ENCODE measurements at places on chromosomes 13 and 19. TPM values are rescaled to one million over a fixed set of nuclear protein-coding genes. Genes with fewer than 3 reads are reported as not detected.

DDX39A gene
- polyA plus RNA-seq: 323 TPM

TJP3 gene
- polyA plus RNA-seq: 125 TPM

PRTN3 gene
- polyA plus RNA-seq: not detected

USP12 gene
- 24.3 TPM for polyA plus RNA-seq

C1QTNF9B gene
- polyA plus RNA-seq: 2.2 TPM

PSG3 gene
- 5.8 TPM for polyA plus RNA-seq

- no peak for DNase-seq
Measured at GRCh38 chr19:52230685-52231084, 38.7 kb upstream of the ZNF766 start.

GRCh38 chr19:4415352-4415751 lies 12.9 kb downstream of the CHAF1A start:
- DNase-seq: peak; percentile 59

DNA sequence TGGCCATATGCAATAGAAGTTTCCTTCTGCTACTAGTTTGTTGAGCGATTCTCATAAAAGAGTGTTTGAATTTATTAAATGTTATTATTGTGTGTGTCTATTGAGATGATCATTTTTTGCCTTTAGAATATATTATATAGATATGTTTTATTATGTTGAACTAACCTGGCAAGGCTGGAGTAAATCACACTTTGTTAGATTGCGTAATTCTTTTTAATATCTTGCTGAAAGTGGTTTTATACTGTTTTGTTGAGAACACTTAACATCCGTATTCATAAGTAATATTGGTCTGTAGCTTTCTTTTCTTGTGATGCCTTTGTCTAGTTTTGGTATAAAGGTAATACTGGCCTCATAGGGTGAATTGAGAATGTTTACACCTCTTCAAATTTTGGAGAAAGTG lies 574.3 kb upstream of the PCDH20 start:
- no peak for DNase-seq

GRCh38 chr19:35805526-35806102 lies 7.0 kb downstream of the PRODH2 start:
- DNase-seq: no peak

DNA sequence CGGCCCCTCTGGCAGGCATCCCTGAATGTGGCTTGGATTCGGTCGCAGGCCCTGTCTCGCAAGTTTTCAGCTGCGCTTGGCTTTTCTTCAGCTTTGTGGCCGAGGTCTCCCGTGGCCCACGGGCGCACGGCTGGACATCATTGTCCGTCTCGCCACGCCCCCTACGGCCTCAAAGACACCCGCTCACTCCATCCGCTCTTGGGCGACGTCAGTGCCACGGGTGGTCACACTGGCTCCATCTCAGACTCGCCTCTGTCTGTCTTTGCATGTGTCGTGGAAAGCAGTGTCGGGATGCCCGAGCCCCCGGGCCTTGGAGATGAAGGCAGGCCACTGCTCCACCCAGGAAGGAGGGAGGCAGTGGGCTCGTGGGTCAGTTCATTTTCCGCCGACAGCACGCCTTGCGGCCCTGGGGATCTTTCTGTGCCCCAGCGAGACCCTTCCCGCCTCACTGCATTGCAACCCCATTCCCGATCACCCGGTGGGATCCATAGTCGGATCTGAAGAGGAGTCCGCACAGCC lies 51.0 kb downstream of the ZNF146 start:
- no peak for DNase-seq

DNA sequence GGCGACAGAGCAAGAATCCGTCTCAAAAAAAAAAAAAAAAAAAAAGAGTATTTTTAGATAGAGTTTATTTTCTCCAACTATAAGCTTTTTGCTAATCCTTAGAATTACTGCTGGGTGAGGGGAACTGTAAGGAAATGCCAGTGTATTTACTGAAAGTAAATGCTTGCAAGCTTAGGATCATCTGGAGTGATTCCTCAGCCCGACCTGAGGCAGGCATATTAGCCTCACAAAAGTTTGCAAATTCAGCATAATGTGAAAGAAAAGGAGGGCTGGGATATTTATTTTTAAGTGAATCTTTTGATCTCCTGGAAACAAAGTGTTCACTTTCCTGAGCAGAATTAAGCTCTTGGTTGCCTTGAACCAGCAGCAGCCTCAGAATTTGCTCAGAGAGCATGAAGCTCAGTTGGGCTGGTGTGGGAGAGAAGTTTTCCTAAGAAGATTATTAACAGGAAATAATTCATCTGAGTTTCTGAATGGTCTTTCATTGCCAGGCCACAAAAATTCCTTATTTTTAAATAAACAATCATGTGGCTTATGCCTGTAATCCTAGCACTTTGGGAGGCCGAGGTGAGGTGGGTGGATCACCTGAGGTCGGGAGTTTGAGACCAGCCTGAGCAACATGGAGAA lies 24.7 kb upstream of the SPATA13 start:
- DNase-seq: no peak

GRCh38 chr19:16896146-16897028 lies 7.6 kb downstream of the F2RL3 start:
- DNase-seq: peak; percentile 57

- DNase-seq: no peak
Measured at GRCh38 chr13:91649456-91649855, 251.0 kb downstream of the GPC5 start.

GRCh38 chr13:113406321-113407102 lies 42.6 kb upstream of the GRTP1 start:
- DNase-seq: no peak

DNA sequence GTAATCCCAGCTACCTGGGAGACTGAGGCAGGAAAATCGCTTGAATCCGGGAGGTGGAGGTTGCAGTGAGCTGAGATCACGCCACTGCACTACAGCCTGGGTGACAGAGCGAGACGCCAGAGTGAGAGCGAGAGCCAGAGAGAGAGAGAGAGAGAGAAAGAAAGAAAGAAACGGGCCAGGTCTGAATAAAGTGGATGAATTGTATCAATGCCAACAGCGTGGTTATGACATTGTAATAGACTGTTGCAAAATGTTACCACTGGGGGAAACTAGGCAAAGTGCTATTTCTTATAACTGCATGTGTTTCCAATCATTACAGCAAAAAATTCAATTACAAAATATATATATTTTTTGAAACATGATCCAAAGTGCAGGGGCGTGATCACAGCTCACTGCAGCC lies 11.8 kb upstream of the BTBD2 start:
- DNase-seq: no peak

- peak; percentile 70 for DNase-seq
Measured at GRCh38 chr19:3670796-3671679, 29.2 kb downstream of the PIP5K1C start.

DNA sequence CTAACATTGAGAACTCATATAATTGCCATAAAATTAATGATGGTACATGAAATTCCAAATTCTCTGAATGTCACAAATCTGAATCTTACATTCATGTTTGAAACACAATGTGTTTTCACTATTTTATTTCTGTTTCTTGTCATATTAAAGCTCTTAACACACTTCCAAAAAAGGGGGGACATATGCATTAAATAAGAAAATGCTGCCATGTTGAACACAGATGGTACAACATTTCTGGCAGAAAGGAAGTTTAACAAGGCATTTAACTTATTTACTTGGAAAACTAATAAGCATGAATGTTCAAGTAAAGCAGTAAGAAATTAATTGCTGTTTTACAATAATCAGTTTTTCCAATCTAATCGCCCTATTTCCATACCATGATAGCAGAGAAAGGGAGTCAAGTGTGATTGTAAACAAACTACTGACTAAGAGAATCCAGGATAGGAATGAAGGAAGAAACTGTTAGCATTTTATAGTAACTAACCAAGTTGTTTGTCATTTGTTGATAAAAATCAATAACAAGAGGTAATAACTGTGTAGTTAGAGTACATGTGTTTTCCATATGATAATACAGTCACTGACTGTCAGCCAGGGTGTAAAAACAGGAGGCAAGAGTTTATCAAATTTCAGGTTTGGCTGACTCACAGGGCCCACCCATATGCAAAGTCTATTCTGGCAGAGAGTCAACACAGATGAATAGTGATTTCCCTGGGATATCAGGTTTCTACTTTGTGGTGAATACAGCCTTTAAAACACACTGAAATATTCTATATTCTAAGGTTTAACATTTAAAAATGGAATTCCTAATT lies 5.7 kb upstream of the FOXO1 start:
- DNase-seq: no peak

GRCh38 chr19:732148-733069 lies 18.5 kb upstream of the MISP start:
- no peak for DNase-seq

DNA sequence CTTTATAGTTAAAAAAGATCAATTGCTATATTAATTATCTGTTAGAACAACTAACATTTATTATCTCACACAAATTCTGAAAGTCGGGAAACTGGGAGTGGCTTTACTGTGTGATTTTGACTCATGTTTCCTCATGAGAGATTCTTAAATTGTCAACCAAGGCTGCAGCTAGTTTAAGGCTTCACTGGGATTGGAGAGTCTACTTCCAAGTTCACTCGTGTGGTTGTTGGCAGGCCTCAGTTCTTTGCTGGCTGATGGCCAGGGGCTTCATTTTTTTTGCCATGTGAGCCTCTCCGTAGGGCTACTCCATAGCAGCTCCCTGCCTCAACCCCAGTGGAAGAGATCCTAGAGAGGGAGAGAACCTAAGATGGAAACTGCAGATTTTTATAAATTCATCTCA lies 24.5 kb upstream of the LPAR6 start:
- peak; percentile 48 for DNase-seq

- no peak for DNase-seq
Measured at GRCh38 chr19:16372065-16372915, 47.7 kb downstream of the KLF2 start.

GRCh38 chr13:66922444-66922843 lies 307.7 kb downstream of the PCDH9 start:
- no peak for DNase-seq

DNA sequence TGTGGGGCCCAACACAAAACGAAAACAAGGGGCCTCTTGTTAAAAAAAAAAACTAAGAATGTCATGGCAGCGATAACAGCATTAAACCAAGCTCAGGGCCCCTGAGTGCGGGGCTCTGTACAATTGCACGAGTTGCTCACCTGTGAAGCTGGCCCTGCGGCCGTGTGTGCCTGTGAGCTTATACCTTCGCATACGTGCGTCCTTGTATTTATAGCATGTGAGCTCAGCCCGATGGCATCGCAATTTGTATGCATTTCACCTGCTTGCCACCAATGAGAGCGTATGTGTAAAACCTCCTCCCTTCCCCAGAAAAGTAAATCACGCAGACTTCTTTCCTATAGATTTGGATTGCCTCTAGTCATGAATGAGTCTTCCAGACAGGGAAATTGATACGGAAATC lies 17.1 kb downstream of the HNRNPM start:
- no peak for DNase-seq

- DNase-seq: no peak
Measured at GRCh38 chr13:102443249-102443648, 41.4 kb upstream of the FGF14 start.

DNA sequence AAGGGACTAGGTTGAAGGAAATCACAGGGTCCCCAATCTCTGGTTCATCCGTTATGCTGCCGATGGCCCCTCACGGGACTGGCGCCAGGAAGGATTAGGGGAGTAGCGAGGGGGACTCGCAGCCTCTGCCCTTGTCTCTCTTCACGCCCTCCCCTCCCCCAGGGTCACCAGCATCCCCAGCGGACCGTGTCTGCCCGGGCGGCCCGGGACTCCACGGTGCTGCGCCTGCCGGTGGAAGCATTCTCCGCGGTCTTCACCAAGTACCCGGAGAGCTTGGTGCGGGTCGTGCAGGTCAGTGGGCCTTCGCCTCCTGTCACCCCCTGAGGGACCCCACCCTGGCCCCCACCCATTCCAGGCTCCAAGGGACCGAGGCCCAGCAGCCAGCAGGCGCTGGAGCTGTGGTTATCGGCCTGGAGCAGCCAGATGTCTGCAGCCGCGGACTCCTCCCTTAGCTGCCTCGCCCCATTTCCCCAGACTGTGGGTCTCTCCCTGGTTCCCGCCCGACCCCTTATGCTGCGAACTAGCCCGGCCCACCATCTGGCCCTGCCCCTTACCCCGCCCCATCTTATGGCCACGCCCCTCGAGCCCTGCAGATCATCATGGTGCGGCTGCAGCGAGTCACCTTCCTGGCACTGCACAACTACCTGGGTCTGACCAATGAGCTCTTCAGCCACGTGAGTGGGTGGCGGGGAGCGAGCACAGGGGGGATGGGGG lies 5.4 kb downstream of the PNPLA6 start:
- no peak for DNase-seq
